HEK293T (cell line): ENCODE measurements at places on chromosomes 16 and 17.

- no peak for DNase-seq
These were observed 204.3 kb downstream of the RAB11FIP4 start for GRCh38 chr17:31595666-31596381.

DNA sequence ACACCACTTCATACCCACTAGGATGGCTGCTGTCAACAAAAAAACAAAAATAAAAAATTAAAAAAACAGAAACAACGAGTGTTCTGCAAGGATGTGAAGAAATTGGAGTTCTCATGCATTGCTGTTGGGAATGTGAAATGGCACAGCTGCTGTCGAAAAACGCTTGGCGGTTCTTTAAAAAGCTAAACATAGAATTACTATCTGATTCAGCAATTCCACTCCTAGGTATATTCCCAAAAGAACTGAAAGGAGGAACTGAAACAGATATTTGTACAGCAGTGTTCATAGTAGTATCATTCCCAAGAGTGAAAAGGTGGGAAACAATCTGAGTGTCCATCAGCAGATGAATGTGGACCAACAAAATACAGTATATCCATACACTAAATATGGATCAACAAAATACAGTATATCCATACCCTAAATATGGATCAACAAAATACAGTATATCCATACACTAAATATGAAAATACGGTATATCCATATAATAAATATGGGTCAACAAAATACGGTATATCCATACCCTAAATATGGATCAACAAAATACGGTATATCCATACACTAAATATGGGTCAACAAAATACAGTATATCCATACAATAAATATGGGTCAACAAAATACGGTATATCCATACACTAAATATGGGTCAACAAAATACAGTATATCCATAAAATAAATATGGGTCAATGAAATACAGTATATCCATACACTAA is 8.7 kb downstream of the METTL16 start:
- DNase-seq, result no peak

DNA sequence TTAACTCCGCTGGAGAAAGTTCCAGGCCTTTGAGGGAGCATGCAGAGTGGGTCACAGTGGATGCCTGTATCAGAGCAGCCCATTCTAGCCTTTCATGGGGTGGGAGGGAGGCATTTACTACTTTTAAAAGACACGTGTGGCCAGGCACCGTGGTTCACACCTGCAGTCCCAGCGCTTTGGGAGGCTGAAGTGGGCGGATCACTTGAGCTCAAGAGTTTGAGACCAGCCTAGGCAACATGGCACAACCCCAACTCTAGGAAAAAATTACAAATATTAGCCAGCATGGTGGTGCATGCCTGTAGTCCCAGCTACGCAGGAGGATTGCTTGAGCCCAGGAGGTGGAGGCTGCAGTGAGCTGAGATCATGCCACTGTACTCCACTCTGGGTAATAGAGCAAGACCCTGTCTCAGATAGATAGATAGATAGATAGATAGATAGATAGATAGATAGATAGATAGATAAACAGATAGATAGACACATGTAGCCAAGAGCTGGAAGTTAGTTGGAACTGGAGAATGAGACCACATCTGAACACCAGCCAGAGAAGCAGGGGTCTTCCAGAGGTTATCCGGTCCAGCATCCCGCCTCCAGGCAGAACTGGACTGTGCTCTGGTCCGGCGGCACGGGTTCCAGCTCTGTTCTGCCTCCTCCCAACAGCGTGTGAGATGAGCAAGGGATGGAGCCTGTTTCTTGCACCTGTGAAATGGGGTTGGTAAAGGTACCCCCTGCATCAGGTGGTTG is 3.6 kb downstream of the ADCY7 start:
- no peak for DNase-seq

DNA sequence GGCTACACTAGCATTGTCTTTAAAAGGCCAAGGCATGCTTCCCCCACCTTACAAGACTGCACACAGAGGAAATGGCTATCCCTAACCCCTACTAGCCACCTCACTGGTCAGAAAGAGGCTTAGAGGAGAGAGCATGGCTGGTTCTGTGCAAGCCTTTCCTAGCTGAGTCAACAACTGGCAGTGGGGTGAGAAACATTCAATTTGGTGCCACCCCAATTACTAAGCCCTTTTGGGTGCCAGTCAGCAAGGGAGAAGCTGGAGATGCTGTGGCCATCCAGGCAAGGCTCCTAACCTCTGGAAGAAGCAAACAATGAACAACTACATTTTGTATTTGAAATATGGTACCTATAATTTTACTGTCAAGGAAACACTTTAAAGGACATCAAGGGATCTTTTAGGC is 4.7 kb upstream of the KAT7 start:
- DNase-seq, result no peak

GRCh38 chr16:11666103-11667055 is 1.9 kb upstream of the SNN start:
- no peak for DNase-seq

DNA sequence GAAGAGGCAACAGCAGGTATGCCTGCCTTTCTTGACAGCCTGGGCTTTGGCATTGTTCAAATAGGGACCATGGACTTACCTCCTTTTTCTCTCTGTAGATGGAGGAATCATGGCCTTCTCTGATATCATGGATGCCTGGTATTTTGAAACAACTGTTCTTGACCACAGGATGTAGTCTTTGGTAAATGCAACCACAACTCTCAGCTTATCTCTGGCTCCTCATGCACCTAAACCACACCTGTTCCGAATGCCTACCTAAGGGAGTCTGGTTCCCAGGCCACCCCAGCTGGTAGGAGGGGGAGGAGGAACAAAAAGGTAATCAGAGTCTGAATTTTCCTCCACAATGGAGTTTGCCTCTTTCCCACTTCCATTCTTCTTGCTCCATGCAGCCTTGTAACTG is 18.8 kb downstream of the CDK5RAP3 start:
- no peak for DNase-seq

DNA sequence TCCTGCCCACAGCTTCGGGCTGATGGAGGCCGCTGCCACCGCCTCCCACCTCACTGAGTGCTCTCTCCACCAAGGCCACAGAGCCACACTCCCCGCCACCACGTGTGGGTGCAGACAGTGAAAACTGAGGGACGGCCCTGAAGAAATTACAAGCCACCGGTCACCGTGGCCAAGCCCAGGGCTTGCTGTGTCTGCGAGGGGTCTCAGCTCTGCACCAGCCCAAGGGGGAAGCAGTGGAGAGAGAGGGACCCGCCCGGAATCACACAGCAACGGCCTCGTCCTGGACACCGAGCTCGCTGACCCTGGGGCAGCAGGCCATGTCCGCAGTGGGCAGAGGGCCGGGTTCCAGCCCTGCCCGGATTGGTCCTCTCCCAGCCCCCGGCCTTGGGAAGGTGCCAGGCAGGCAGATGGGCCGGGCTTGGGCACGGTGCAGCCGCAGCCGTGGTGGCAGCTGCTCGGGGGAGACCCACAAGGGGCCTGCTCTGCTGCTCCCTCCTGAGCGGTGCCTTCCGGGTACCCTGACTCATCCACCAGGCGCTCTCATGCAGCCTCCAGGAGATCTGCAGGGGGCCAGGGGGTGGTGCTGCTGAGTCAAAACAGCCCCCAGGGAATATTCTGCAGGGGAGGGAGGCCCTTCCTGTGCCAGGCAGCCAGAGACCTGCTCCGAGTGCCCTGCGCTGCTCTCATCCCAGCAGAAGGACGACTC is 52.0 kb downstream of the CBFA2T3 start:
- peak; percentile 68 for DNase-seq

- no peak for DNase-seq
These were observed 117.2 kb downstream of the MAP2K4 start for GRCh38 chr17:12137859-12138258.

- no peak for DNase-seq
These were observed 6.0 kb downstream of the PLLP start for GRCh38 chr16:57278494-57278893.

DNA sequence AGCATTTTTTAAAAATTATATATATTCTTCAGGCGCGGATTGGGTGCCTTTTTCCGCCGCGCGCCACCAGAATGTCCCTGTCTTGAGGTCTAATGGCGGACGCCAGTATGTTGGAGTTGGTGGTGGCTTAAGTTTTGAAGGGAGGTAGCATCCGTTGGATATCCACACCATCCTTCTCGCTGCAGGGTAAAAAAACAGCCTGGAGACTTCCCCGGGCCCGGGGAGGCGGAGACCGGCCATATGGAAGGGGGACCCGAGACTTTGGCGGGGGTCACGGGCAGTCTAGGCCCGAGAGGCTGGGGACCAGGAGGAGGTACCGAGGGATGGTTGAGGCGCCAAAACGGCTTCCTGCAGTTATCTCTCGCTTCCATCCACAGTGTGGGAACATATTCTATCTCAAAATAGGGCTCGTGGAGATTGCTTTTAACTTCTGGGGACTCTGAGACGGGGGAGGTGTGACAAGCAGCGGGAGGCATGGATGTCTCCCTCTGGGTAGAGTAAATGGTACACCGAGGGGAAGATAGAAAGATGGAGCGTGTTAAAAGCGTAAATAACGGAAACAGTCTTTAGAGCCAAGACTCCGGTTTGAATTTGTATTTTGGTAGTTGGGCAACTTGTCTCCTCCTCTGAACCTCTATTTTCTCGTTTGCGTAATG is at the start of gene SF3B3:
Gene SF3B3, plus strand, starts transcription at position 74 of the 656 bp plus-strand sequence. CDS start 2,841 bp downstream, outside the sequence.
- DNase-seq, result peak; percentile 57

- DNase-seq, result no peak
These were observed 476.4 kb downstream of the HS3ST3B1 start for GRCh38 chr17:14777291-14777690.

GRCh38 chr16:85898521-85899442 is at the start of gene IRF8:
Gene IRF8, plus strand, starts transcription at chr16:85899162. Its CDS starts 3,854 bp downstream, at chr16:85903016.
- DNase-seq, result peak; percentile 87

DNA sequence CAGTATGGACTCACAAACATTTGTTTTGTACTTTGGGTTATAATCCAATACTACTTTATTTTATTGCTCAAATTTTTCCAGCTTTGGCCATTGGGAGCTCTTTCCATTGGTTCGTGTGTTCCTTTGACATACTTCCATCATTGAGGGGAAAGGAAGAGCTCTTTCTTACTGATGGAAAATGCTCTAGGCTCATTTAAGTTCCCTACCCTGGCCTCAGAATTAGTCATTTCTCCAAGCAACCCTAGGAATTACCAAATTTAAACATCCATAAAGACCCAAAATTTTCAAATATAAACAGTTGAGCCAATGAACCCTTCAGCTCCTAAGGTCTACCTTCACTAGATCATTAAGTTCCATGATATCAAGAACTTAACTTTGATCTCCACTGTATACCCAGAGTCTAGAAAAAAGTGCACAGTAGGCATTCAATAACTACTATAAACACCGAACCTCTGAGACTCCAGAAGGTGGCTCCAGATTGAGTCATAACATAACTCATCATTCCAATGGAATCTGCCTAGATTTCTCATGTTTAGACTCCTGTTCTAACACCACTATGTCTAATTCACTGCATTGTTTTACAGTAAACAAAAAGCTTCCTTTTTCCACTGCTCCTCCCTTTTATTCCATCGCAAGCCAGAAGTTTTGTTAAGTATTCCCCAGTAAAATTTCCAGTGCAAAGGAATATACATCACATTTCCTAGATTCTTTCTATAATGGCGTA is 39.0 kb downstream of the SMURF2 start:
- no peak for DNase-seq

- DNase-seq, result no peak
These were observed 932 bp upstream of the MYBBP1A start for GRCh38 chr17:4555873-4556759.

DNA sequence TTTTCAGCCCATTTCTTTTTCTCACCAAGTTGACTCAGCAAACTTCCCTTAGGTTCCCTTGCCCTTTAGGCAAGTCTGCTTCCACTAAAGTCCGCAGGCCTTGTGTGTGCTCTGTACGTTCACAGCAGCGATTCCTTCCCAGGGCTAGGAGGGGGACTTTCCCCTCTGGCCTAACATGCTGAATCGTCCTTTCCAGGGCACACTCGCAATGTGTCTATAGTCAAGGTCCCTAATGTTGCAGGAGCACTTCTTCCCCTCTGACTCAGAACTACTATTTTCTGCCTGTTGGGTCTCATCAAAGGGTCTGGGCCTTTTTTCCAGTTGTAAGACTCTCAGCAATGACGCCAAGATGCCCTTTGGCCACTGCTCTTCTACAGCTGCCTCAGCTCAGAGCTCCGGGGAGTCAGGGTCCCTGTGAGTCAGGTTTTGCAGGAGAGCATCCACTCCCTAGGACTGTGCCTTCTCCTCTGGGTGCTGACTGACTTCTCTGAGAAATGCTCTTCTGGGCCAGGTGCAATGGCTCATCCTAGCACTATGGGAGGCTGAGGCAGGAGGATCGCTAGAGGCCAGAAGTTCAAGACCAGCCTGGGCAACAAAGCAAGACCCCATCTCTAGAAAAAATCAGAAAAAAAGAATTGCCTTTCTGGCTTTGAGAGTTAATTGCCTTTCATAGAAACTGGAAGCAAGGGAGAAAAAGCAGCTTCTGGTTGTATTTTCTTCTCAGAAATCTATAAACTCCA is 64.4 kb upstream of the TBX2 start:
- no peak for DNase-seq

GRCh38 chr16:27464626-27465482 is 62.9 kb downstream of the IL21R start:
- DNase-seq, result no peak

- DNase-seq, result no peak
These were observed 1.3 kb upstream of the KRTAP4-7 start for GRCh38 chr17:41082626-41083025.

DNA sequence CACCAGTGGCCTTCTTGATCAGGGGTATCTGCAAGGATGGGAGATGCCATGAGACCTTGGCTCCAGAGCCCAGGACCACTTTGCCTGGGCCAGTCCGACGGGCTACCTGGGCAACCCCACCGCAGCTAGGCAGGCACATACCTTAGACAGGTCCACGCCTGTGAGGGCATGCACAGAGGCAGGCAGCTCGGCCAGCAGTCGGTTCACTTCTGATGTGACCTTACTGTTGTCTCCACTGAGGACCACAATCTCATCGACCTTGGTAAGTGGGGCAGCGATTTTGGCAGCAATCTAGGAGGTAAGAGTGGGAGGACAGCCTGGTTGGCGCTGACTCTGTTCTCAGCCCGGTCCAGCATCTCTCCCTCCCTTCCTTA is 17.0 kb downstream of the FLOT2 start:
- DNase-seq, result no peak

DNA sequence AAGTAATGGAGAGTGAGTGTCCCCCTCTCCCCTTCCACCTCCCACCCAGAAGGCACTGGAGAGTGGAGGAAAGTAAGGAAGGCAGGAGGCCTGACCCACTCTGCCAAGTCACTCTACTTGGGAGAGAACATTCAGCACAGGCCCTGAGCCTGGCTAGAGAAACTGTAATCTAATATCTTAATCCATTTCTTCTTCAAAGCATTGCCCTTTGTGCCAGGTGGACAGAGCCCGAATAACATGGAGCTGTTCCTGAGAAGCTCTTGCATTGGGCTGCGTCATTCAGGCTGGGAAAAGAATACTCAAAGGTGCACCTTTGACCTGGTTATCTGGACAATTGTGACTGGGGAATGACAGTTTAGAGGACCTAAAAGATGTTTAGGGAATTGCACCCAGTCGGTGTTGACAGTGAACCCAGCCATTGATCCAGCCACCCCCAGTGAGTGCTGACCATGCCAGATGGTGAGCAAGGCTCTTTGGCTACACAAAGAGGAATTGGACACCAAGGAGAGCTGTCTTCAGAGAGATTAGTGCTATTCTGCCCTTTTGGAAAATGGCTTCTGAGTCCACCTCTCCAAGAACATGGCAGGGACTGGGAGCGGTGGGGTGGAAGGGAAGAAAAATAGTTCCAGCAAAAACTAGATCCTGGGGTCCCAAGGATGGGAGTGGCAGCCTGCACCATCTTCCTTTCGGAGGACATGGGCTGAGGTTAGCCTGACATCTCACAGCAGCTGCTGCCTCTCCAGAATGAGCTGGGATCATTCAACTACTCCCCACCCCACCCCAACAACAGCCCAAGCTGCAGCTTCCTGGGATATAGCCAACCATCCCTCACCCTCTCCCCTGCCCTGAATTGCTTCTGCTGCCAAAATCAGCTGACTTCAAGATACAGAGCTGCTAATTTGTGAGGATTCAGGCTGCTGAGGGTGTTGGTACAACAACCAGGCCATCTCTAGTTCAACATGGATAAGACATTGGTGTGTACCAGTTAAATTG is 11.6 kb upstream of the NOG start:
- DNase-seq, result no peak
